Activated naive CD8-positive, alpha-beta T cell treated with anti-CD3 and anti-CD28 coated beads for 36 hours (primary cell): ENCODE measurements at places on chromosomes 7 and 10. TPM values are rescaled to one million over a fixed set of nuclear protein-coding genes. Genes with fewer than 3 reads are reported as not detected.

KAZALD1 gene
- total RNA-seq: 0.25 TPM

DNA sequence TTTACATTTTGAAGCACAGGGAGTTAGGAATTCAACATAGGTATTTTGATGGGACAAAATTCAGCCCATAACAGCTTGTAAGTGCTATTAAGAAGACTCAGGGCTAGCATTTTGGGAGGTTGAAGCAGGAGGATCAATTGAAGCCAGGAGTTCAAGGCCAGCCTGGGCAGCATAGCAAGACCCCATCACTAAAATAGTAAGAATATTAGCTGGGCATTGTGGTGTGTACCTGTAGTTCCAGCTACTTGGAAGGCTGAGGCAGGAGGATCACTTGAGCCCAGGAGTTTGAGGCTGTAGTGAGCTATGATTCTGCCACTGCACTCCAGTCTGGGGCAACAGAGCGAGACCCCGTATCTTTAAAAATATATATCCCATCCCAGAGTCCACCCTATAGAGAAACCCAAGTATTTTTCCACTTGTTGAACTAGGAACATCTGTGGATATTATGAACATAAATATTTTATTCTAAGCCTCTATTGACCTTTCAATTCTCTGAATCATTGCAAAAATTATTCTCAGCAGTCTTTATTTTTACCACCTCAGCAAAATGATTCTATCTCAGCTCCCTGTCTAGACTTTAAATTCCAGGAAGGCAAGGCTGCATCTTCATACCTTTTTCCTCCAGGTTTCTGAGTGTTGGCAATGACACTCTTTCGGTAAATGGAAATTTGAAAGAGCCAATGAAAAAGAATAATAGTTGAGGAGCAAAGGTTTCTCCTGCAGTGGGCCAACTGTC, 181.0 kb downstream of the GALNT17 start:
- no peak for DNase-seq

- DNase-seq: no peak
Measured at GRCh38 chr7:82122275-82122674, 321.3 kb downstream of the CACNA2D1 start.

CRYGN gene
- total RNA-seq: 0.74 TPM

C10orf53 gene
- not detected for total RNA-seq

- no peak for DNase-seq
Measured at GRCh38 chr7:133461421-133461820, 208.5 kb downstream of the EXOC4 start.

DNA sequence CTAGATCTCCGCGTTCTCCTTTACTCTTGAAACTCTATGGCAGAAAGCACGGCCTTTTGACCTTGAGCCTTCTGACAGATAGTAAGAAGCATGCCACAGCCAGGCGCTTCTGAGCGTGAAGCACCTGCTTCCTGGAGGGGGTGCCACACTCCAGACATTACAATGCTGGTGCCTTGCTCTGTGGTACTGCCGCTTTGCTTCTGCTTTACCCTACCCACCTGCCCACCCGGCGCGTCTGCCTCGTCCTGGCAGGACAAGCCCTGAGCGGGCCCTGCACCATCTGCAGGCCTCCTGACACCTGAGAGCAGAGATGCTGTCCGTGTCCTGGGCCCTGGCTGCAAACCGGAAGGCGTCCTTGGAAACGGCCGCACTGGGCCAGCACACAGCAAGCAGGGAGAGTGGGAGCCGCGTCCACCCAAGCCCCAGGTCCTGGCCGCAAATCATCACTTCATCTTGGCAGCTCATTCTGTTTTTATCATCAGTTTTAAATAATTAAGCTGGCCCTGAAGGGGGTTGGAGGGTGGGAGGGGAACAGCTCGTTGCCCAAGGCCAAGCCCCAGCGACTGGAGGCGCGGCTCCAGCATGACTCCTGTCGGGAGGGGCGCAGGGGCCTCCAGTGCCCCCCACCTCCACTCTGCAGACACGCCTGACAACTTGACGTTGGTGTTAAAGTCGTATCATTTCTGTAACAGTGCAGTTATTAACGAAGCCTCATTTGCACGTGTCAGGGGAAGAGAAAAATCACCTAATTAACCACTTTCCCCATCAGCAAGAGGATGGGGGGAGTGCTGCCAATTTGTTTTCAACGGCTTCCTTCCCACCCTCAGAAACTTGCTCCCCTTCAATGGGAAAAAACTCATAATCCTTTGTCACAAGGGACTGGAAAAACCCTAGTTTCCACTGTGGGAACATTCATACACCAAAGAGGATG, 132.2 kb downstream of the MAD1L1 start:
- peak; percentile 36 for DNase-seq

- DNase-seq: no peak
Measured at GRCh38 chr10:107576746-107577145, 412.2 kb upstream of the SORCS1 start.

DNA sequence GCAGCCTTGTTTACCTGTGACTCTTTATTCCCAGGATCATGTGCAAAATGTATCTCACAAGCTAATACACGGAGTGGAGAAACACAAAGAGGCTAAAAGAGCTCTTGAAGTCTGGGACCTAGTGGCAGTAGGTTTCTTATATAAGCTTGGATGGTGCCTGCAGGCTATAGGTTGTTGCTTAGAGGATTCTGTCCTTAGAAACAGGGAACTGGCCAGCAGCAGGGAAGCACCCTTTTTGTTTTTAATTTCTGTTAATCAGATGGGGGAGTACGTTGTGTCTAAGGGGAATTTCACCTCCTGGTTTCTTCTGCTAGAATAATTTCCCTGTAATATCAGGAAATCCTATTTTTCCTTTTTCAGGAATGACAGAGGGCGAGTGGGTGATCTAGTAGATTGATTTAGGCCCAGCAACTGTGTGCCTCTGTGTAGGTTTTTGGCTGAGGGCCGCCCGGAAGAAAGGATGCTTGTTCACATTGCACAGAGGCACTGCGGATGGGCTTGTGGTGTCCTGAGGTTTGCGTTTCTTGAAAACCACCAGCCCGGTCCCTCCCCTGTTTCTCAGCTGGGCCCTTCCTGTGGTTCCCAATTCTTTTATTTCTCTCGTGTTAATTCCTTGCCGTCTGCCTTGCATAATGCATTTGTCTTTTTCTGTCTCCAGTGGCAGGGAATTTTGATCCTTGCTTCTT, 158.0 kb downstream of the CAMK1D start:
- DNase-seq: no peak

GRCh38 chr7:127683776-127684681, 32.0 kb downstream of the SND1 start:
- DNase-seq: no peak

DNA sequence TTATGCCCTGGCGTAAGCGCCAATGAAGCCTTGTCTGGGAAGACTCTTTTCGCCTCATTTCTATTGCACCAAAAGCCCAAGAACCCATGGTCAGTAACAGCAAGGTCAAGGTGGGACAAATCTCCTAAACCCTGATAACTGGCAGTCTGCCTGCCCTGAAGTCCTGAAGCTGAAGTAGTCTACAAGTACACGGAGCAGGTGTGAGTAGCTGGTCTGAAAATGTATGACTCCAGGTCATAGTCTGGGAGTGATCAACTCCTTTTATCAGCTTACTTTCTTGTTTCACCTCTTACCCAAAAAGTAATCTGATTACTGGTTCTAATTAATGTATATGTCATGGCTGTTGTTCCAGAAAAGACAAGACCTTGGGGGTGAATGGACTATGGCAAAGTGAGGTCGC, 107.3 kb upstream of the EFCAB10 start:
- no peak for DNase-seq

ADRB1 gene
- not detected for total RNA-seq
